ENCODE measurements at places on chromosomes 1 and 21. TPM values are rescaled to one million over a fixed set of nuclear protein-coding genes. Genes with fewer than 3 reads are reported as not detected.
A peak's percentile ranks its signal among the peaks of the same experiment; 100 is the strongest.

- H3K4me1 ChIP-seq = no peaks in the 10 kb centered on the region
- no peak for DNase-seq
Measured at GRCh38 chr1:154682254-154682653, 74.3 kb upstream of the ADAR start.

GRCh38 chr1:230348386-230349019, 77.6 kb downstream of the PGBD5 start:
- H3K27me3 ChIP-seq = peaks cover 2% of the 10 kb centered on the region
- no peak overlapping the region for H3K27ac ChIP-seq
- no peak for DNase-seq

GRCh38 chr1:19260211-19261138, 8.9 kb downstream of the MRTO4 start:
- no peaks in the 10 kb centered on the region for H3K27me3 ChIP-seq
- H3K4me3 ChIP-seq = no peak overlapping the region
- no peak overlapping the region for H3K27ac ChIP-seq

DNA sequence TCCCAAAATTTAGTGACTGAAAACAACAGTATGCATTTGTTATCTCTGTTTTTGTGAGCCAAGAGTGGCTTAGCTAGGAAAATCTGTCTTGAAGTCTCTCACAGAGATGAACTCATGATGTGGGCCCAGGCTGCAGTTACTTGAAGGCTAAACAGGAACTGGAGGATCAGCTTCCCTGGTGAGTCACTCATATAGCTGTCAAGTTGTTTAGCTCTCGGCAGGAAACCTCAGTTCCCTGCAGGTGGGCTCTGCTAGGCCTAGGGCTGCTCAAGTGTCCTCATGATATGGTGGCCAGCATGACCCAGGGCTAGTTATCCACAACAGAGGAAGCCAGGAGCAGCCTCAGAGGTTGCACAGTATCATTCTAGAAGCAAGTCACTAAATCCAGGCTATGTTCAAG, 30.2 kb upstream of the DDX59 start:
- no peaks in the 10 kb centered on the region for H3K36me3 ChIP-seq
- peaks cover 2% of the 10 kb centered on the region for H3K27me3 ChIP-seq
- DNase-seq = no peak

- peaks cover 16% of the 10 kb centered on the region for H3K36me3 ChIP-seq
- no peaks in the 10 kb centered on the region for H3K27me3 ChIP-seq
Measured at GRCh38 chr1:17757426-17757825, 2.3 kb downstream of the ACTL8 start.

DNA sequence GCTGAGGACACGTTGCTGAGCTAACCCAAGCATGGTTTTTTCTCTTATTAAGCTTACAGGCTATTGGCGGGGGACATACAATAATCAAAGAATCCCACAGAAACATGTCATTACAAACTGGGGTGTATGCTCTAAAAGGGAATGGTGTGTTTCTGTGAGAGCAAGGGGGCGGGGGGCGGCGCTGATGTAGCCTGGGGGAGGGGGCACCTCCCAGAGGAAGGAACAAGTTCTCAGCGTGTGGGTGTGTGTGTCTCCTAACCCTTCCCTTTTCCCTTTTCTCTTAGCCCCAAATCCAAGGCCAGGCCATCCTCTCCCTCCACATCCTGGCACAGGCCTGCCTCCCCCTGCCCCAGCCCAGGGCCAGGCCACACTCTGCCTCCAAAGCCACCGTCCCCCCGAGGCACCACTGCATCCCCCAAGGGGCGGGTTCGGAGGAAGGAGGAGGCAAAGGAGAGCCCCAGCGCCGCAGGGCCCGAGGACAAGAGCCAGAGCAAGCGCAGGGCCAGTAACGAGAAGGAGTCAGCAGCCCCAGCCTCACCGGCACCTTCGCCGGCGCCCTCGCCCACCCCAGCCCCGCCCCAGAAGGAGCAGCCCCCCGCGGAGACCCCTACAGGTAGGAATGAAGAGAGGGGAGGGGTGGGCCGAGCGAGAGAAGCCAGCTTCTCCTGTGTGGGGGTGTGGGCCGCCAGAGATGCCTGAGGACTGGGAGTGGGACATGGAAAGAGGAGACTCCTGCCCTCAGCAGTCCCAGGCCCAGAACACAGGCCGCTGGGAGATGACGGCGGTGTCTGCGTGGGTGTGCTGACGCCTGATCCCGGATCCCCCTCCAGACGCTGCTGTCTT, 21.9 kb downstream of the MAP7D1 start:
- H3K27me3 ChIP-seq = no peaks in the 10 kb centered on the region
- no peak for DNase-seq
- H3K27ac ChIP-seq = no peak overlapping the region
- H3K36me3 ChIP-seq = peaks cover 44% of the 10 kb centered on the region

- no peak overlapping the region for H3K4me3 ChIP-seq
- H3K4me1 ChIP-seq = peaks cover 2% of the 10 kb centered on the region
- no peaks in the 10 kb centered on the region for H3K36me3 ChIP-seq
- H3K27me3 ChIP-seq = peaks cover 12% of the 10 kb centered on the region
Measured at GRCh38 chr21:39029900-39030884, 153.1 kb downstream of the PSMG1 start.

- H3K36me3 ChIP-seq = peaks cover 38% of the 10 kb centered on the region
- no peak overlapping the region for H3K27ac ChIP-seq
- no peak for DNase-seq
- no peaks in the 10 kb centered on the region for H3K27me3 ChIP-seq
- H3K4me1 ChIP-seq = no peaks in the 10 kb centered on the region
Measured at GRCh38 chr1:67020304-67020703, 33.6 kb downstream of the SLC35D1 start.

GRCh38 chr1:58968360-58968952, 184.6 kb upstream of the JUN start:
- no peaks in the 10 kb centered on the region for H3K36me3 ChIP-seq
- no peaks in the 10 kb centered on the region for H3K27me3 ChIP-seq
- H3K4me1 ChIP-seq = peaks cover 24% of the 10 kb centered on the region
- peak; percentile 41 for DNase-seq
- no peak overlapping the region for H3K4me3 ChIP-seq
- peak overlapping the region; percentile 72 for H3K27ac ChIP-seq

The MRPS15 gene
- 123 TPM for total RNA-seq

DNA sequence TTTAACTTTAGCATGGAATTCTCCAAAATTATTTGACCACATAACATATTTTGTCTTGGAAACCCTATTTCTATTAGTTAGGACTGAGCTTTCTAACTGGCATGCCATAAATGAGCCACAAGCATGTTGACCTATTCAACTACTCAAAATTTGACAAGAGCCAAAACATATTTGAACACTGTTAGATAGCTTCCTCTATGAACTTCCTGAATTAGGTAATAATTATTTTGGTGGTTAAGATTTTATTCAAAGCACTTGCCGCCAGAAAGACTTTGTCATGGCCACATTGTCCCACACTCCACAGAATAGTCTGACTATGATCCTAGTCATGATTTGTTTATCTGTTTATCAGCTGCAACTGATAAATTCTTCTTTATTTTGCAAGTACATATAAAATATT, 23.1 kb upstream of the CTPS1 start:
- no peaks in the 10 kb centered on the region for H3K36me3 ChIP-seq
- H3K4me3 ChIP-seq = no peak overlapping the region
- H3K27ac ChIP-seq = no peak overlapping the region
- DNase-seq = no peak
- H3K4me1 ChIP-seq = no peaks in the 10 kb centered on the region

GRCh38 chr1:9842073-9842711, 18.4 kb upstream of the CLSTN1 start:
- no peak overlapping the region for H3K27ac ChIP-seq
- DNase-seq = no peak
- H3K36me3 ChIP-seq = no peaks in the 10 kb centered on the region

The ST6GALNAC3 gene
- total RNA-seq = 1.1 TPM

DNA sequence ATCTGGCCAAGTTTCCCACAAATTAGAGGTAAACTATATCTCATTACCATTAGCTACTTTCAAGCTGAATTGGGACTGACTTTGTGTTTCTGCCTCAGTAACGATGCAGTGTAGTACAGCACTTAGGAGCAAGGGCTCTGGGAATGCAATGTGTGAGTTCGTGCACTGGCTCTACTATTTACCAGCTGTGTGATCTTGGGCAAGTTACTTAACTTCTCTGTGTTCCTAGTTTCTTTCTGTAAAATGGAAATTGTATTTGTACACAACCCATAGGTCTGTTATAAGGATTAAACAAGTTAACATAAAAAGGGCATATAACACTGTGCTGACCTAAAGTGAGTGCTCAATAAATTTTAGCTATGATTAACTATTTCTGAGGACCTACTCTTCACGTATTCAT, 65.0 kb upstream of the CSF1 start:
- H3K4me1 ChIP-seq = peaks cover 5% of the 10 kb centered on the region
- peaks cover 1% of the 10 kb centered on the region for H3K27me3 ChIP-seq
- no peak for DNase-seq

DNA sequence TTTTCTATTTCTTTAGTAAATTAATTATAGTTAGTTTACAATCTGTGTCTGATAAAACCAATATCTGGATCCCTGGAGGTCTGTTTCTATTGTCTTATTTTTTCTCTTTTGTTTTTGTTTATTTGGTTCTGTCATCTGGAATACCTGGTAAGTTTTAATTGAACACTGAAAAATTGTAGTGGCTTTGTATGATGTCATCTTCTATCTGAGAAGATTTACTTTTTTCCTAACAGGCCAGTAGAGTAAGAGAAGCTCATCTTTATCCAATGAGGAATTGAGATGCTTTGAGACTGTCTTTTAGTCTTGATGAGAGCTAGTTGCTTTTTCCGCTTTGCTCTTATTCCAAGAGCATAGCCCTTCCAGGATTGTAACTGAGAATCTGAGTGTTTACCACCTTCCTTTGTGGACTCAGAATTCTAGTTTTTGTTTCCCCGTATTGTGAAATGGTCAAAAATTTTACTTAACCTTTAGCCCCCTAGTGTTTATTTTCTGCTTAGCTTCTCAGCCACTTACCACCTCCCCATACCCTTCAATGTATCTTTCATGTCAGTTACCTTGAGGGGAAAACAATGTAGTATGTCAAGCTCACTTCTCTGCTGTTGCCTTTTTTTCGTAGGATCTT, 25.0 kb downstream of the PTGFRN start:
- peaks cover 7% of the 10 kb centered on the region for H3K4me1 ChIP-seq
- no peak for DNase-seq
- H3K36me3 ChIP-seq = peaks cover 2% of the 10 kb centered on the region
- H3K27me3 ChIP-seq = no peaks in the 10 kb centered on the region

DNA sequence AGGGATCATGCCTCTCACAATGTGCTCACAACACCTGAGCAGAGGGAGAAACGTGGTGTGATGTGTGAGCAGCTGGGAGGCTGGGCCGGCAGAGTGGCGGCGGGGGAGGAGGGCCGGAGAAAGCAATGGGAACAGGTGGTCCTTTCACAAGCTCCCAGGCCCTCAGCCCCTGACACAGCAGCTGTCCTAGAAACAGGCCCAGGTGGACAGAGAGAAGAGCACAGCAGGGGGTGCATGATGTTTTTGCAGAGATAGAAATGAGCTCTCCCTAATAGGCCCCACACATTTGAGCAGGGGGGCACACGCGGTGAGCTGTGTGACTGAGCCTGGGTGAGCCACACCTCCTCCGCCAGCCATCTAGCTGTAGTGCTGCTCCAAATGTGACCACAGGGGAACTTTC, 7.6 kb upstream of the RGS16 start:
- H3K4me3 ChIP-seq = no peak overlapping the region
- H3K27me3 ChIP-seq = peaks cover 35% of the 10 kb centered on the region
- H3K36me3 ChIP-seq = peaks cover 2% of the 10 kb centered on the region
- H3K4me1 ChIP-seq = peaks cover 57% of the 10 kb centered on the region

The TCHHL1 gene
- total RNA-seq = not detected

The MTMR11 gene
- 1.3 TPM for total RNA-seq

The CHODL gene
- total RNA-seq = not detected

GRCh38 chr1:214660190-214660589, 57.2 kb downstream of the CENPF start:
- H3K4me1 ChIP-seq = peaks cover 2% of the 10 kb centered on the region
- H3K27me3 ChIP-seq = no peaks in the 10 kb centered on the region

The EXO1 gene
- total RNA-seq = 57.8 TPM

DNA sequence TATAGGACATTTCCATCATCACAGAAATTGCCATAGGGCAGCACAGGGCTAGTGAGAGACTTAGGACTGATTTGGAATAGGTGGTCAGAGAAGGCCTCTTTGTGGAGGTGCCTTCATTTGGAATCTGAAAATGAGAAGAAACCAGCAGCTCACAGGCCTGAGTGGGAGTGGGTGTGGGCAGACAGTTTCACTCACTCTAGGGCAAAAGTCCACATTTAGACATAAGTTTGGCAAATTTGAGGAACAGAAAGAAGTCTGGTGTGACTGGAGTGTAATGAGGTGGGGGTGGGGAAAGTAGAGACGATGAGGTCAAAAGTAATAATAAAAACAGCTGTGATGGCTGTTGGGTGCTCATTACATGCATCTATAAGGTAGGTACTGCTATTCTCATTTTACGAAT, 22.4 kb upstream of the BCAR3 start:
- peaks cover 4% of the 10 kb centered on the region for H3K27me3 ChIP-seq
- no peak overlapping the region for H3K4me3 ChIP-seq
- no peak overlapping the region for H3K27ac ChIP-seq
- H3K36me3 ChIP-seq = no peaks in the 10 kb centered on the region

The OTUD7B gene
- 20.1 TPM for total RNA-seq

- H3K27me3 ChIP-seq = no peaks in the 10 kb centered on the region
- DNase-seq = no peak
- peak overlapping the region; percentile 100 for H3K27ac ChIP-seq
- peaks cover 18% of the 10 kb centered on the region for H3K36me3 ChIP-seq
Measured at GRCh38 chr1:70355920-70356319, 1.4 kb upstream of the ANKRD13C start.

DNA sequence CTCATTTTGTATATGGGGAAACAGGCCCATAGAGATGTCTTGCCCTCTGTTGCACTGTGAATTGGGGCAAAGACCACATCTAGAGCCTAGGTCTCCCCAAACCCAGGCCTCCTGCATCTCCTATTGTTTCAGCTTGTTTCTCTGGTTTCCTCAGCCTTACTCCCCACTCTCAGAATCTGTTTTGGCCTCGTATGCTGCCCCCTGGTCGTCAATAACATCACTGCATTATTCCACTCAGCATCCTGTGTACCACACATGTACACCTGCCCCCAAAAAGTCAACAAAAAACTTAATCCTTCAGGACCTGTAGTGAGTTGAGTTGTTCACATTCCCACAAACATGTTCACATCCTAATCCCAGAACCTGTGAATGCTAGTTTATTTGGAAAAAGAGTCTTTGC, 184.8 kb downstream of the BRINP2 start:
- DNase-seq = no peak
- H3K4me1 ChIP-seq = no peaks in the 10 kb centered on the region
- H3K36me3 ChIP-seq = no peaks in the 10 kb centered on the region
- no peak overlapping the region for H3K4me3 ChIP-seq
- H3K27me3 ChIP-seq = peaks cover 2% of the 10 kb centered on the region

GRCh38 chr1:246001142-246001836, 505.8 kb downstream of the SMYD3 start:
- no peaks in the 10 kb centered on the region for H3K4me1 ChIP-seq
- no peaks in the 10 kb centered on the region for H3K36me3 ChIP-seq
- no peak overlapping the region for H3K4me3 ChIP-seq
- H3K27ac ChIP-seq = no peak overlapping the region
- H3K27me3 ChIP-seq = no peaks in the 10 kb centered on the region

- H3K4me3 ChIP-seq = no peak overlapping the region
- H3K4me1 ChIP-seq = no peaks in the 10 kb centered on the region
- no peak for DNase-seq
- H3K36me3 ChIP-seq = no peaks in the 10 kb centered on the region
Measured at GRCh38 chr21:31905503-31906451, 33.0 kb downstream of the HUNK start.

The BGLAP gene
- 2.4 TPM for total RNA-seq

The SPRR3 gene
- not detected for total RNA-seq

The LRRIQ3 gene
- total RNA-seq = 2.7 TPM

GRCh38 chr1:39272027-39272797, 67.7 kb downstream of the MACF1 start:
- peak overlapping the region; percentile 28 for H3K27ac ChIP-seq
- no peak overlapping the region for H3K4me3 ChIP-seq
- DNase-seq = peak; percentile 52
- no peaks in the 10 kb centered on the region for H3K27me3 ChIP-seq
- peaks cover 18% of the 10 kb centered on the region for H3K36me3 ChIP-seq
- H3K4me1 ChIP-seq = peaks cover 68% of the 10 kb centered on the region

The SLC30A2 gene
- total RNA-seq = not detected
